Suprapubic skin (tissue), 4 donors: ENCODE measurements at places on chromosomes 6 and 20. TPM values are rescaled to one million over a fixed set of nuclear protein-coding genes. Genes with fewer than 3 reads are reported as not detected.

GRCh38 chr6:96659084-96659845, 96.3 kb downstream of the FHL5 start:
- DNase-seq, result no peak

DNA sequence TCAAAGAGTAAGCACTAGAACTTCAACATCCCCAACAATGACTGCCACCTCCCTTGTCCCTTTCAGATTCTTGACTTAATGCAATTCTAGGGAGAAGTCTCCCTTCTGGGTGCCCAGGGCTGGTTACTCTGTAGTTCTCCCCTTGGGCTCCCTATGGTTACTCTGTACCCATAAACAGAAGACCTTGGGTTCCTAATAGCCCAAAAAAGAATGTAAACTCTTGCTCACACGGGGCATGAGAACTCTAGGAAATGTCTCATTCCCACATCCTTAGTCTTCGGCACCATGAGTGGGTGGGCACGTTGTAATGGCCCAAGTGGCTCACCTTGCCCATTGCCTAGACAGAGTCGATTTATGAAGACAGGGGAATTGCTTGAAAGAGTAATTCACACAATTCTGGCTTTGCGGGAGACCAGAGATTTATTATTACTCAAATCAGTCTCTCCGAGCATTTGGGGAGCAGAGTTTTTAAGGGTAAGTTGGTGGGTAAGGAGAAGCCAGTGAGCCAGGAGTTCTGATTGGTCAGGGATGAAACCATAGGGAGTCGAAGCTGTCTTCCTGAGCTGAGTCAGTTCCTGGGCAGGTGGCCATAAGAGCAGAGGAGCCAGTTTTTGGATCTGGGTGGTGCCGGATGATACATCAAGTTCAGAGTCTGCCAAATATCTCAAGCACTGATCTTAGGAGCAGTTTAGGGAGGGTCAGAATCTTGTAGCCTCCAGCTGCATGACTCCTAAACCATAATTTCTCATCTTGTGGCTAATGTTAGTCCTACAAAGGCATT, 61.2 kb upstream of the SIRPG start:
- no peak for DNase-seq

Gene TMEM244
- total RNA-seq, result not detected

DNA sequence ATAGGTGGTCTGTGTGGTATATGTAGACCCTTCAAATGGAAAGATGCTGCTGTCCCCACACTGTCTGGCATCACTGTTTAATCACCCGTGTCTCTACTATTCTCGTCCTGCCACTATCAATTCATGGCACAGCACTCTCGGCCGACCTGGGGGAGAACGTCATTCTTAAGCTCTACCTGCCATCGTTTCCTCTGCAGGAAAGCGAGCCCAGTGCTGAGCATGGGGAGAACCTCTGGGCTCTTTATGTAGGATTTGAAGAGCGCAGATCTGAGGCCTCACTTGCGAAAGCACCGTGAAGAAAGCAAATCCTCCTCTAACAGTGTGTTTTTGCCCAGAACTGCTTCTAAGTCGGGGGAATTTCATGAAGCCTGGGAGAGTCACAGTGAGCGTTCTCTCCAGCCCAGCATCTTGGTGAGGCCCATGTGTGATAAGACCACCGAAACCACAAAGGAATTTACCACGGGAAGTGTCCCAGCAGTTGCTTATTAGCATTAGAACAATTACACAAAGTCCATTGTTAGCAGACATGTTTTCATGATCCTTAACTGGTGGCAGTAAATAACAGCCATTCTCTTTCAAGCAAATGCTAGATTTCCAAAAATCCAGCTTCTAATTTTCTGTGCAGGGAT, 124.3 kb downstream of the SCML4 start:
- DNase-seq, result no peak

Gene PROKR2
- not detected for total RNA-seq

Gene PROCR
- 21.8 TPM for total RNA-seq

DNA sequence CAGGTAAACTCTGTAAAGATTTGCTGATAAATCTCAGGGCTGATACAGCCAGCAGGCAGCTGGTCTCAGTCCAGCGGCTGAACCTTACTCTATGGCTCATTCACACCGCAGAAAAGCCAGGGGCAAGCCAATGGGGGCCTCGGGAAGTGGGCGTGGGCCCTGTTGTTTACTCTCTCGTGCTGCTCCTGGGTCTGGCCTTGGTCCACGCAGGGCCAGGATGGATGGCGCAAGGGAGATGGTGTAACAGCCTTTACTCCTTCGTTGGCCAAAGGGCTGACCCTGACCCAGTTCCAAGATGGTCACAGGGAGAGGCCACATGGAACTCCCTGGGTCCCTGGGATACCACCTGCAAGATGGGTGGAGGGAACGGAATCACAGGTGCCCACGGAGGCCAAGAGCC, 16.2 kb downstream of the KCNK17 start:
- no peak for DNase-seq

- no peak for DNase-seq
These were observed 6.1 kb downstream of the MYL9 start for GRCh38 chr20:36547186-36548005.

GRCh38 chr6:163309491-163310026, 105.0 kb upstream of the QKI start:
- no peak for DNase-seq

DNA sequence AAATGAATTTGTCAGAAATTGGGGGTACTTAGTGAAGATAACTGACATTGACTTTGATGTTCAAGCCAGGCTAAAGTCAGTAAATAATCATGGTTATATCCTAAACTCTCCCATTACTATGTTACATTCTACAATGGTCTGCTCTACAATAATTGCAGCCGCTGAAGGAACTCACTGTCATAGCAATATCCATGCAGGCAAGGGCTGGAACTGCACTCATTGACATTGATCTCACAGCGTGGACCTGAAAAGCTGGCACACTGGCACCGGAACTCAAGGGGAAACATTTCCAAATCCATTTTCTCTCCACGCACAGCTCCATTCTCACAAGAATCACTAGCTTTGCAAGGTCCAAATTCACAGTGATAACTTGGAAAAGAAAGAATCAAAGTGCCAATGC, 702.7 kb downstream of the EYS start:
- DNase-seq, result no peak

DNA sequence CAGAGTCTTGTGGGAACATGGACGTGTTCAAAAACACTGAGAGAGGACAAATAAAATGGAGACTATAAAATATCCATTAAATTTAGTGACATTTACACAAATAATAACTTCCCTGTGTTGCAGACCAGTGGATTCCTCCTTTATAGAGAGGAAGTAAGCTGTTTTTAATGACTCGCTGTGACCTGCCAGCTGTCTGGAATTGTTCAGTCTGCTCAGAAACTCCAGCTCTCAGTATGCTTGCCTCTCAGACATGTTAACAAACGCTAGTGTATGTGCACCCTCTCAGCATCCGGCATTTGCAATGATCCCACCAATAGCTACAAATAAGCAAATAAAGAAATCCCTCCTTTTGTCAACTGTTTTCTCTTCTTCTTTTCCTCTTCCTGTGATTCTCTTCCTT, 158.0 kb upstream of the TCF21 start:
- DNase-seq, result no peak
